ENCODE measurements at places on chromosomes 7 and 10. TPM values are rescaled to one million over a fixed set of nuclear protein-coding genes. Genes with fewer than 3 reads are reported as not detected.
A peak's percentile ranks its signal among the peaks of the same experiment; 100 is the strongest.

- no peaks in the 10 kb centered on the region for H3K27me3 ChIP-seq
- H3K36me3 ChIP-seq: no peaks in the 10 kb centered on the region
- no peak for DNase-seq
- no peak overlapping the region for H3K4me3 ChIP-seq
Measured at GRCh38 chr10:58282615-58283014, 13.7 kb downstream of the CISD1 start.

DNA sequence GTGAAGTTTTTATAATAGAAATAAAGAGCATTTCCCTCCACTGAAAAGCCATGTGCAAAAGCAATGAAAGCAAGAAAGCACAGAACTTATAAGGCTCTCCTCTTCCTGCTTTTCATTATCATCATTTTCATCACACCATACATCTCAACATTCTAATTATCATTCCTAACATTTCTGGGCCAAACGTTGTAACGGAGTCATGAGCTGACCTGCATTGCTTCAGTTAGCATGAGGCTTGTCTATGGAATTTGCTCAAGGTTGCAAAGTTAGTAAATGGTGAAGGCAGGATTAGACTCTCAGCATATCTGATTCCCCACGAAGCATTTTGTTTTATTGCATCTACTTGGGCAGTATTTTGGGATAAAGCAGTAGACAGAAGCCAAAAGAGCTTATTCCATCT is 11.4 kb downstream of the SCIN start:
- H3K4me3 ChIP-seq: no peak overlapping the region
- H3K4me1 ChIP-seq: peaks cover 24% of the 10 kb centered on the region
- H3K27ac ChIP-seq: no peak overlapping the region
- no peak for DNase-seq
- H3K27me3 ChIP-seq: no peaks in the 10 kb centered on the region

- DNase-seq: no peak
- no peak overlapping the region for H3K4me3 ChIP-seq
Measured at GRCh38 chr10:21858455-21858854, 145.1 kb downstream of the DNAJC1 start.

MRLN gene
- total RNA-seq: not detected

GIMAP4 gene
- total RNA-seq: 17.6 TPM

- H3K4me3 ChIP-seq: no peak overlapping the region
- H3K36me3 ChIP-seq: no peaks in the 10 kb centered on the region
- DNase-seq: no peak
- H3K27me3 ChIP-seq: peaks cover 32% of the 10 kb centered on the region
- no peaks in the 10 kb centered on the region for H3K4me1 ChIP-seq
Measured at GRCh38 chr10:23291551-23292334, 52.9 kb downstream of the C10orf67 start.

DNA sequence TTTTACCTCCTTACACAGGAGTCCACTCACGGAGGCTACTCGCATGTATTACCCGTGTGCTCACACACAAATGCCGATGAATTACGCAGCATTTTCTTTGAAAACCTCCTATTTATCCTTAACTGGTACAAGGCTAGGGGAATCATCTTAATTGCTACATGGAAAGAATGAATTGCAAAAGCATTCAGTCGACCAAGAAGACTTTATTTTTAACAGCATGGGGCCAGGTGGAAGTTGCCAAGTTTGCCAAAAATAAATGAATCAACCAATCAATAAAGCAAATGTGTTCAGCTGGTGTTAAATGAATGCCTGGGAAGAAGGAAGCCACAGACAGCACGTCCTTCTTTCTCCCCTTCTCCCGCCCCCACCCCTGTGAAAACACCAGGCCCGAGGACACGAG is 55.8 kb downstream of the CTBP2 start:
- H3K4me1 ChIP-seq: peaks cover 7% of the 10 kb centered on the region
- no peak overlapping the region for H3K27ac ChIP-seq
- no peaks in the 10 kb centered on the region for H3K27me3 ChIP-seq
- H3K36me3 ChIP-seq: no peaks in the 10 kb centered on the region
- DNase-seq: no peak

LMOD2 gene
- not detected for total RNA-seq

DNA sequence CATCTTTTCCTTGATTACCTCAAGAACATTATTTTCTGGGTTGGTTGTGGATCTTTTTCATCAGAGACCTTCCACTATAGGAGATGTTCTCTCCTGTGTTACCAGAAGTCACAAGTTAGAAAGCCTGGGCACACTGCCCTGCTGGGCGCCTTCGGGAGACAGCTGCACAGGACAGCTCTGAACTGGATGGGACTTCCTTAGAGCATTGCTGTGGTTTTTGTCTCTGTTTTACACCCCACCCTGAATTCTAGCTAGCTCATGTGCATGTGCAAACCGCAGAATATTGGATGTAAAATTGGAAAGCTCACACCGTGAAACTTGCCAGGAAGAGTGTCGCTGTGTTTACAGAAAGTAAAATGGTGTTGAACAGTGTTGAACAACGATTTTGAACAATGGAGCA is 54.4 kb upstream of the SEC61G start:
- H3K4me3 ChIP-seq: no peak overlapping the region
- H3K36me3 ChIP-seq: no peaks in the 10 kb centered on the region
- peaks cover 4% of the 10 kb centered on the region for H3K4me1 ChIP-seq
- no peak for DNase-seq

DNA sequence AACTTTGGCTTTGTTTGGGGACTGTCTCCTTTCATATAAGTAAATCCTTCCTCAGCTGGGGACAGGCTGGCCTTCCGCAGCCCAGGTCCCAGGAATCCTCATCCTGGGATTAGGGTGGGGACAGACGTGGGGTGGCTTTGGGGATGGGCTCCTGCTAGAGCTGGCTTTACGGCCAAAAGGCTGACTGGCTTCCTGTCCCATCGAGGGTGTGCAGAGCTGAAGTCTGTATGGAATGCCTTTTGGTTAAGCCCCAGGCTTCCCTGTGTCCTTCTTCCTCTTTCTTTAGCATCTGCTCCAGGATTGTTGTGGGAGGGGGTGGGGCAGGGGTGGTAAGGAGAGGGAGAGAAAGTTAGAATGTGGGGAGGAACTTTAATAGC is 59.4 kb upstream of the AQP1 start:
- peak overlapping the region; percentile 84 for H3K27ac ChIP-seq
- DNase-seq: no peak
- no peak overlapping the region for H3K4me3 ChIP-seq
- peaks cover 5% of the 10 kb centered on the region for H3K4me1 ChIP-seq

GRCh38 chr10:78992333-78992732 is 76.4 kb upstream of the ZMIZ1 start:
- H3K27me3 ChIP-seq: no peaks in the 10 kb centered on the region
- H3K27ac ChIP-seq: no peak overlapping the region
- no peaks in the 10 kb centered on the region for H3K36me3 ChIP-seq
- no peaks in the 10 kb centered on the region for H3K4me1 ChIP-seq

GOLGA7B gene
- total RNA-seq: 0.14 TPM

DNA sequence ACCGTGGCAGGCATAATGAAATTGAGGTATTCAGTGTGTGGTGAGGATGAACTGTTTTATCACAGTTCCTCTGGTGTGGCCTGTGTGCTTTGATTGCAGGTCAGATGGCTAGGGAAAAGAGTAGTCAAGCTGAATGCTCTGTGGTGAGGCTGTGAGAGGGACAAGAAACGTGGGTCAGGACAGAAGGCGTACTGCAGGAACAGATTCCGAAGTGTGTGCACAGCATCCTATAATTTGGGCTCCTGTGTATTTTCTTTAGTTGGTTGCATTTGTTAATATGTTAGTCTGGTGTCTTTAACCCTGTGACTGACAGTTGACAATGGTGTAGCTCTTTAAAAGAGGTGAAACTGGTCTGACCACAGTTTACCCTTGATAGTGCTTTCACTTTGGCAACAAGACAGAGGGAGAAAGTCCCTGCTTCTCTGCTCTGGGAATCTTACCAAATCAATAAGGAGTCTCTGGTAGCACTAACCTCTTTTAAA is 76.5 kb downstream of the AUTS2 start:
- H3K4me1 ChIP-seq: no peaks in the 10 kb centered on the region
- H3K4me3 ChIP-seq: no peak overlapping the region
- no peaks in the 10 kb centered on the region for H3K27me3 ChIP-seq
- DNase-seq: no peak
- no peak overlapping the region for H3K27ac ChIP-seq

ELFN1 gene
- total RNA-seq: 0.14 TPM

PLXDC2 gene
- 13.9 TPM for total RNA-seq

GRCh38 chr10:74202356-74202755 is 51.3 kb downstream of the ADK start:
- H3K27ac ChIP-seq: no peak overlapping the region
- no peak for DNase-seq
- H3K4me1 ChIP-seq: no peaks in the 10 kb centered on the region
- H3K36me3 ChIP-seq: no peaks in the 10 kb centered on the region
- no peaks in the 10 kb centered on the region for H3K27me3 ChIP-seq
- no peak overlapping the region for H3K4me3 ChIP-seq

GRCh38 chr10:98212196-98212595 is 55.8 kb downstream of the LOXL4 start:
- H3K4me1 ChIP-seq: no peaks in the 10 kb centered on the region
- no peaks in the 10 kb centered on the region for H3K27me3 ChIP-seq
- DNase-seq: no peak
- H3K4me3 ChIP-seq: no peak overlapping the region
- no peak overlapping the region for H3K27ac ChIP-seq

DNA sequence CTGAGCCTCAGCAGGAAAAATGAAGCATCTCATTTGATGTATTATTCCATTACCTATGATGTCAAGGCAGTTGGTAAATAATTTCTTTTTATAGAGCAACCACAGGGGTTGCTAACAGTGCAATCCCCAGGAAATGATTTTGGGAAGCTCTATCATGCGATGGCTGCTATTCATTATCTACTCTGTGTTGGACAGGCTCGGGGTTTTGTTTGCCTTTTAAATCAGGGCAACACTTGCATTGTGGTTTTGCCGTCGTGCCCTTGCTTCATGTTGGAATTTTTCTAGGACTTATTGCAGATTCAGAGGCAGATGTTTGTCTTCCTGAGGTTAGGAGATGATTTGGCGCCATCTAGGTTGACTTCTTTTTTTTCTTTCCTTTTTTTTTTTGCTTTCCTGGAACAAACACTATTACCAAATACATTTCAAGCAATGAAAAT is 128.4 kb downstream of the BICC1 start:
- no peak for DNase-seq
- no peaks in the 10 kb centered on the region for H3K27me3 ChIP-seq
- H3K4me1 ChIP-seq: no peaks in the 10 kb centered on the region
- H3K4me3 ChIP-seq: no peak overlapping the region
- H3K27ac ChIP-seq: peak overlapping the region; percentile 8

GRCh38 chr10:851901-852300 is 79.6 kb downstream of the LARP4B start:
- H3K4me1 ChIP-seq: peaks cover 4% of the 10 kb centered on the region
- H3K27me3 ChIP-seq: no peaks in the 10 kb centered on the region
- H3K4me3 ChIP-seq: no peak overlapping the region

Data from transverse colon (tissue), 4 donors.